Lung microvascular endothelial cell (primary cell): ENCODE measurements at places on chromosomes 6 and 20. TPM values are rescaled to one million over a fixed set of nuclear protein-coding genes. Genes with fewer than 3 reads are reported as not detected.

The C6orf52 gene
- 0.22 TPM in 1 of 2 replicates, not detected in the other for total RNA-seq

DNA sequence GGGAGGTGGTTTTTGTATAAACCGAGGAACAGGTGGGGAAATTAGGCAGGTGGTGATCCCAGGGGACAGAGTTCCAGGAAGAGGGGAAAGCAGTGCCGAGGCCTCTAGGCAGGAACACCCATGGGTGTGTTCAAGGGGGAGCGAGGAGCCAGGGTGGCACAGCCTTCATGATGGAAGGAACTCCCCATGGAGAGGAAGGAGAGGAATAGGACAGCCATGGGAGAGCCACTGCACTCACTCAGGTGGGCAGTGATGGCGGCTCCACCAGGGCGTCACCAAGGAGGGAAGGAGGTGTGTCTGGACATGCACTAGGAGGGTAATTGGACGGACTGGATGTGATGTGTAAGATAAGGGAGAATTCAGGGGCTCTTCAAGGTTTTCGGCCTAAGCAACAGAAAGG lies 98.2 kb downstream of the THBS2 start:
- no peak for DNase-seq

DNA sequence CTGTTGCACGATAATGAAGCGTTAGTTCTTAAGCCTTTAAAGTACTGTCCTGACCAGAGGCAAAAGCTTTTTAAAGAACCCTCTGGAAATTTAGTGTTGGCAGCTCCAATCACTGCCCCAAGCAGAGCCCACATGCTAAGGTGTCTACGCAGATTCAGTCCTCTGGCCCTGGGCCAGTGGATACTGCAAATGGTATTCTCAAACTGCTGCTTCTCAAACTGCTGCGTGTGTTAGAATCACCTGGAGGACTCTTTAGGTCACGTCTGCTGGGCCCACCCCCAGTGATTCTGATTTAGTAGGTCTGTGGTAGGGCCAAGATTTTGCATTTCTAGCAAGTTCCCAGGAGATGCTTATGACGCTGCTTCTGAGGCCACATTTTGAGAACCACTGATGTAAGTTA lies 96.0 kb upstream of the CCDC28A start:
- no peak for DNase-seq

The OLIG3 gene
- total RNA-seq: not detected in 2 replicates

GRCh38 chr6:3291987-3292386 lies 33.2 kb downstream of the PSMG4 start:
- DNase-seq: no peak

DNA sequence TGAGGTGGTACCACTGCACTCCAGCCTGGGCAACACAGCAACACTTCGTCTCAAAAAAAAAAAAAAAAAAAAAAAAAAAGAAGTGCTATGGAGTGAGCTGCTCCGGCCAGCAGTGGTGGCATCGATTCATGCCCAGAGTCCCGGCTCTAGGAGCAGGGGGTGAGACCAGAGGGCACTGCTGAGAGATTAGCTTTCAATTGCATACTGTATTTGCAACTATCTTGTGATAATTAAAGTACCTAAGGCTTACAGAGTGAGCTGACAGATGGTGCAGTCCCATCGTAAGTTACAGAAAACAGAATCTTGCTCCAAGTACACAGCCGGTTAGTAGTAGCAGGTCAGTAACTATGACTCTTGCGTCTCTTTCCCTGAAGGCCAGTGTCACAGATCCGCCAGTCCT lies 31.5 kb downstream of the TMEM14B start:
- no peak for DNase-seq

DNA sequence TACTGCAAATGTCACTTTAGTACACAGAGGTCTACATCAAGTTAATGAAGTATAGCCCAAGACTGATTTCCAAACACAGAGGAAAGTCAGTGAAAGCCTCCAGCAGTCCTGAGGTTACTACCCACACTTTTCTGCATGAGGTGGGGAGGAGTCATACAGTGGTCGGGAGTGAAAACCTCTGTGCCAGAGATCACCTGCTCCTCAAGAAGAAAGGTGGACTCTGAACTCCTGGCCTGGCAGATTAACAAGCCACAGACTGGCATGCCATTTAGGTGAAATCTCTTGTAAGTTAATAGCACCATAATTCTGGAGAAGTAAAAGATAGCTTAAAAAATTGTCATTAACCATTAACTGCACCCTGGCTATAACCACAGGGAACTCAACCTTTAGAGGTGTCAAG lies 125.0 kb upstream of the LAMP5 start:
- DNase-seq: no peak

DNA sequence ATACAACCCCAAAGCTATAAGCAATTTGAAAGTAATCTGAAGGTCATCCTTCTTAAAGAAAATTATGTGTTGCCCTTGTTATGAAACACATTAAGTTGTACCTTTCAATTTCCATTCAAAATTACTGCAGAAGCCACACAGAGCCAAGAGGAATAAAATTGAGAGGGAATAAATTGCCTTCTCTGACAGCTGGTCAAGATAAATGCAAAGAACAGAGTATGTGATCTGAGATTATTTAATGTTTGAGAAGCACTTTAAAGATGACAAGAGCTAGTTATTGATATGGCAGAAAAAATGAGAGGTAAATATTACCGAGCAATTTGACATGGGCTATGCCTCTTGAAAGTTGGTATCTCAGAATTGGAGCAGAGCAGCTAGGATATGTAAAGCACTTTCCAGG lies 61.6 kb downstream of the TRDN start:
- DNase-seq: no peak

- DNase-seq: no peak
Observed at GRCh38 chr20:17710379-17711266, 10.9 kb downstream of the BANF2 start.

DNA sequence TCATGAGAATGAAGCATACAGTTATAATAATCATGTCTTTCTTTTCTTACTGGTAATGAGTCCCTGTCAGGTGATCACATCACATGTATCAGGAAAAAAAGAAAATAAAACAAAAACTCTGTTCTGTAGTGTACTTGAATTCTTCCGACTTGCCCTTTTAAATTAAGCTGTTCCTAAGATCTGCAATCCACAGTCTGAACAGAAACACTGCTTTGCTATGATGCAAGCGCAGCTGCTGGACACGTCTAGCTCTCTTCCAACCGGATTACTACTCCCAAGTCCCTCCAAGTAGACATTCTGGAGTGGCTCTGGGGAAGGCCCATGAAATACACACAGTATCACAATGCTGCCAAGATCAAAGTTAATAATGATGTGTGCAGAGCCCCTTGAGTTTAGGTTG lies 83.7 kb downstream of the FYN start:
- DNase-seq: no peak

The HSPA12B gene
- 8.7 and 9.9 TPM in 2 replicates for total RNA-seq

The GGTLC1 gene
- not detected in 2 replicates for total RNA-seq

DNA sequence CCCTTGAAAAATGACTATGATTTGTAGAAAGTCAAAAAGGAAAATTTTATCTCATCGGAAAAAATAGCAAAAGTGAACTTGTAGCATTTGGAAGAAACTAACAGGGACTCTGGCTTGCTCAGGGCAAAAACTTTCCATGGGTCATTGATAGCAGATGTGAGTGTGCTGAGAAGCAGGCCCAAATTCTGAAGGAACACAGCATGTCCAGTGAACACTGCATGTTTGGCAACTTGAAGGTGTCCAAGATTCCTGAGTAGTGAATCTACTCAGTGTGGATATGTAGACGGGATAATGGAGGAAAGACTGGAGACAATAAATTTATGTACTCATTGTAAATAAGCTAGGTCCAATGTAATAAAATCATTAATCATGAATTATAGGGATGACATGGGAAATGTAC lies 8.2 kb downstream of the SLC17A2 start:
- DNase-seq: no peak

The PTK6 gene
- under 0.01 TPM in 1 of 2 replicates, not detected in the other for total RNA-seq

The FRS3 gene
- 0.60 and 0.65 TPM in 2 replicates for total RNA-seq

DNA sequence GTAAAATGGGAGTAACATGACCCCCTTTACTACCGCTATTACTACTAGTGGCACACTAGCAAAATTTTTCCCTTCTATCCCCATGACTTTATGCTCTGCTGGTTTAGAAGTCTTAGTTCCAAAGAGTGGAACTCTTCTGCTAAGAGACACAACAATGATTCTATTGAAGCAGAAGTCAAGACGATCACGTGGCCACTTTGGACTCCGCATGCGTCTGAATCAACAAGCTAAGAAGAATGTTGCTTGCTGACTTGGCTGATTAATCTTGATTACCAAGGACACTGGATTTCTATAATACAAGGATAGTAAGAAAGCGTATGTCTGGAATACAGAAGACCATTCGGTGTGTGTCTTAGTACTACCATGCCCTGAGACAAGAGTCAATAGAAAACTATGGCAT lies 244.7 kb upstream of the BTBD3 start:
- DNase-seq: no peak

The TOX2 gene
- total RNA-seq: 0.60 and 1.7 TPM in 2 replicates

The ANKRD66 gene
- not detected in 2 replicates for total RNA-seq

- DNase-seq: no peak
Observed at GRCh38 chr6:130749402-130749801, 77.8 kb upstream of the SMLR1 start.

- DNase-seq: no peak
Observed at GRCh38 chr6:63926258-63926780, 290.7 kb downstream of the PHF3 start.

DNA sequence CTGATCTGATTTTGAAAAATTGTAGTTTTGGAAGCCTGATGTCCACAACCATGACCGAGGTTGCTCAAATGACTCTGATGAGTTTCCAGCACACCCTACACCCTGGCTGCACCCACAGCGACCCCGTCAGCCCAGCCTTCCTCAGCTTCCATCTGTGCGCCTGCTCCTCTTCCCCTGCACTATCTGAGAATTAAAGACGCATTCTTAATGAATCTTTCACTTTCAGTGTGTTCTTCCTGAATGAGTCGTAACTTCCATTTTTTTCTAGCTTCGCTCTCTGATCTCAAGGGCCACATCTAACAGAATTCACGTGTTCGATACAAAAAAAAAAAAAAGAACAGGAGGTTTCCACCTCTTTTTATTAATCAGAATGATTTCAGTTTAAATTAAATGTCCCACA lies 21.3 kb upstream of the RREB1 start:
- DNase-seq: peak; percentile 14

DNA sequence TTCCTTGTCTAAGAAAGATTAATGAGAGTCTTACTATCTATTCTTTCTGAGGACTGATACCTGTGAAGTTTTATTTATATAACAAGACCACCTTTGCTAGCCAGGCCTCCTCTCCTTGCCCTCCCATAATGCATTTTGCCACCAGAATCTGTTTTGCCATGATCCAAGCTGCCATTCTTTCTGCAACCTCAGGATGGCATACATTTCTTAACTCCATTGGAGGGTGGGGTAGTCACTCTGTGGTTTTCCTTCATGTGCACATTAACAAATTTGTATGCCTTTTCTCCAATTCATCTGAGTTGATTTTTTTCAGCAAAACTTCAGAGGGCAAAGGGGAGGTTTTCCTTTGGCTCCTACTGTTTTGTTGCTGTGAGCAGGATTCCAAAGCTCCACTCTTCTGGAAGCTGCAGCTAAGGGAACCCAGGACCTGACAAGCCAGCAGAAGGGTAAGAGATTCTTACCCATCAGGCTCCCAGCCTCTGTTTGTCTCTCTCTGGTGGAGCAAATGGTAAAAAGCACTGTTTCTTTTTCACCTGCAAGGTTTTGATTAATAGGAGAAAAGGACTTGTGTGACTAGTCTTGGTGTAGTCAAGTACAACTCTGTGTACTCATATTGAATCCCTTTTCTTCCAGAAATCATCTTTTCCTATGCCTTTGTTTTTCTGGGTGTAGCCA lies 26.2 kb upstream of the ENPP4 start:
- DNase-seq: no peak

The LTB gene
- total RNA-seq: 6.7 and 9.2 TPM in 2 replicates

The HLA-DMA gene
- 0.20 and 0.44 TPM in 2 replicates for total RNA-seq

GRCh38 chr6:43170417-43170930 lies 595 bp upstream of the SRF start:
- peak; percentile 89 for DNase-seq

- DNase-seq: peak; percentile 39
Observed at GRCh38 chr6:170152124-170152926, 138.6 kb downstream of the DLL1 start.

The ZFAND3 gene
- total RNA-seq: 14.4 and 16.5 TPM in 2 replicates

- no peak for DNase-seq
Observed at GRCh38 chr6:144644776-144645175, 359.6 kb downstream of the UTRN start.
